ENCODE measurements at places on chromosomes 2 and 18.

DNA sequence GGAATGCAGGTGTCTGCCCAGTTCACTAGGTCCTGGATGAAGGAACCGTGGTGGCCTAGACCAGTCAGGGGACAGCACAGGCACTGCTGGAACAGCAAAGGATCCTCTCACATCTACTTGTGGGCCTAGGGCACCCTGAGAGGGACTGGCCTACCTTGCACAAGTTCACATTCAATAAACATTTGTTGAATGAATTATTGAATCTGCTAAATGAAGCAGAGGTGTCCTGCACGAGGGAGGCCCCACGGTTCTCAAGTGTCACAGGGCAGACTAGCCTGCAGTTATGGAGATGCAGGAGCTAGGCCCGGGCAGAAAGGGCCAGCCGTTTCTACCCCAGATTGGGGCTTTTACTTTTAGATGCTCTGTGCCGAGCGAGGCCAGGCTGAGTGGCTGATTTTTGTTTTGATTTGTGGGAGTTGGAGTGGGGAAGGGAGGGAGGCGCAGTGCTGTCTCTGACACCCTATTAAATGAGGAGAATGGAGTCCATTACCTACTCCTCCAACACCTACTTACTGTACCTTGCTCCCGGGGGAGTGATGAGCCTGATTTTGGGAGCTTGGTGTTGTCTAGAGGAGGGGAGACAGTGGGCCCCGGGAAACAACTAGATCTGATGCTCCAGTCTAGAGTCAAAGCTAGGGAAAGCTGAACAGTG, 18.4 kb downstream of the SH2D6 start:
- no peak for DNase-seq

GRCh38 chr2:241061275-241061674, 40.8 kb downstream of the MTERF4 start:
- no peak for DNase-seq

DNA sequence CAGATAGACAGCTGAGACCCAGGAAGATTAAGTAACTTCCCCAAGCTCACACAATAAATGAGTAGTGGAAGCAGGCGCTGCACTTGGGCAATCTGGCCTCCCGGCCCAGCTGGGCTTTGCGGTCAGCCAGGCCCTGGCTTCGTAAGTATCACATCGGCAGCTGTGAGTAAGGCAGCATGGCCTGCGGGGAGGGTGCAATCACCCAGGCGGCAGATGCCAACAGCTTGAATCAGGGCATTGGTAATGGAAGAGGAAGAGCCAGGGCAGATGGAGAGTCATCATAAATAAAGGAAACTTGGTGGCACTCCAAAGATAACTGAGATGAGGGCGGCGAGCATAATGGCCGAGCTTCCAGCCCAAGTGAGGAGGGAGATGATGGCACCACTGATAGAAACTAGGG, 217.9 kb upstream of the PID1 start:
- no peak for DNase-seq

- no peak for DNase-seq
Measured at GRCh38 chr18:36628435-36629137, 200.2 kb downstream of the TPGS2 start.

GRCh38 chr2:167844714-167845530, 402.5 kb downstream of the STK39 start:
- no peak for DNase-seq

DNA sequence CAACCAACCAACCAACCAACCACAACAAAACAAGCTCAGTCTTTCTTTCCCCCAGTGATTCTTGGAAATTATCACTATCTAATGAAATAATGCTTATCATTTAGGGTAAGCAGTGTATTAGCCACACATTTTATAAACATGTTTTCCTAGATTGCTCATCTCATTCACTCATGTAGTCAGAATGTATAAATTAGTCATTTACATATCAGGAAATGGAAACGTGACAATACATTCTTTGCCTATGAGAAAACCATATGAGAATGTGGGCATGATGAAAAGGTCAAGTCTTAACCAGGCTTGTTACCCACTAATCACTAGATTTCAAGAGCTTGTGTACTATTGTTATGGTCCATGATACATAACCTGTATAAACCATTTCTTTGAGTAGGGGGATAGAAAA, 1583.4 kb upstream of the PIK3C3 start:
- DNase-seq: no peak

DNA sequence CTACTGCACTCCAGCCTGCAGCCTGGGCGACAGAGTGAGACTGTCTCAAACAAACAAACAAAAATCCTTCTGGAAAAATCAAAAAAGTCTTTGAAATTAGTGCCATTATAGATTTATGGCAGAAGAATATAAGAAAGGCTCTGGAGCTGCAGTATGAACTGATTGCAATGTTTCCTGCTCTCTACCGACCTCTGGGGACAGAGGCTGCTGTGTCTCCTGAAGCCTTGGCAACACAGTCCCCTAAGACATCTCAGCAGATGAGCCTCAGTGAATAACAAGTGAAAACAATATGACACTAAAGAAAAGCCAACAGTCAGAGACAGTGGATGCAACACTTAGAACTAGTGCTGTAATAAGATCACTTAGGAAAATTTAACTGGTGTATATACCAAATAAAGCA, 494.9 kb upstream of the LRATD1 start:
- DNase-seq: no peak

GRCh38 chr2:86790676-86791572, at the start of gene CD8A:
Gene CD8A, minus strand, starts transcription at chr2:86790913. Its CDS starts 88 bp downstream, at chr2:86790825.
- no peak for DNase-seq

GRCh38 chr2:40558761-40559160, 106.9 kb upstream of the SLC8A1 start:
- DNase-seq: no peak

- no peak for DNase-seq
Measured at GRCh38 chr2:217539126-217539525, 463.7 kb downstream of the TNS1 start.

- no peak for DNase-seq
Measured at GRCh38 chr2:42495234-42495581, 1.4 kb upstream of the KCNG3 start.

DNA sequence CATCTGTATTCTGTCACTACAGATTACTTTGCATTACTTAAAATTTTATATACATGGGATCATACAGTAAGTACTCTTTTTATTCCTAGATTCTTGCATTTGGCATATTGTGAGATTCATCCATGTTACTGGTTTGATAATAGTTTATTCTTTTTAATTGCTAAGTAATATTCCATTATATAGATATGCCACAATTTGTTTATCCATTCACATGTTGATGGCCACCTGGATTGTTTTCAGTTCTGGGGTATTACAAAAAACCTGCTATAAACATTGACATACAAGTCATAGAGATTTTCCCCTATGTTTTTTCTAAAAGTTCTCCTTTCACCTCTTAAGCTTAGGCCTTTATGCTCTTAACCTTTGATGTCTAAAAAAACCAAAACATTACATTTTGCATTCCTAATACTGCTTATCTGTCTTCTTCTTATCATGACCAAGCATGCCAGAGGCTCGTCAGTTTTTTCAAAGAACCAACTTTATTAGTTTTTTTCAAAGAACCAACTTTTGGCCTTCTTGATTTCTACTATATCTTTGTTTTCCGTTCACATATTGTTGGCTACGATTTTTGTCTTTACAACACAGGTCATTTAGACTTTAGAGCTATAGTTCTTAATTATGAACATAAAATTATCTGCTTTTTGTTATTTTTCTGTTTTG, 86.9 kb downstream of the ATAD2B start:
- no peak for DNase-seq

GRCh38 chr2:38068234-38068633, 7.7 kb downstream of the CYP1B1 start:
- DNase-seq: peak; percentile 25

DNA sequence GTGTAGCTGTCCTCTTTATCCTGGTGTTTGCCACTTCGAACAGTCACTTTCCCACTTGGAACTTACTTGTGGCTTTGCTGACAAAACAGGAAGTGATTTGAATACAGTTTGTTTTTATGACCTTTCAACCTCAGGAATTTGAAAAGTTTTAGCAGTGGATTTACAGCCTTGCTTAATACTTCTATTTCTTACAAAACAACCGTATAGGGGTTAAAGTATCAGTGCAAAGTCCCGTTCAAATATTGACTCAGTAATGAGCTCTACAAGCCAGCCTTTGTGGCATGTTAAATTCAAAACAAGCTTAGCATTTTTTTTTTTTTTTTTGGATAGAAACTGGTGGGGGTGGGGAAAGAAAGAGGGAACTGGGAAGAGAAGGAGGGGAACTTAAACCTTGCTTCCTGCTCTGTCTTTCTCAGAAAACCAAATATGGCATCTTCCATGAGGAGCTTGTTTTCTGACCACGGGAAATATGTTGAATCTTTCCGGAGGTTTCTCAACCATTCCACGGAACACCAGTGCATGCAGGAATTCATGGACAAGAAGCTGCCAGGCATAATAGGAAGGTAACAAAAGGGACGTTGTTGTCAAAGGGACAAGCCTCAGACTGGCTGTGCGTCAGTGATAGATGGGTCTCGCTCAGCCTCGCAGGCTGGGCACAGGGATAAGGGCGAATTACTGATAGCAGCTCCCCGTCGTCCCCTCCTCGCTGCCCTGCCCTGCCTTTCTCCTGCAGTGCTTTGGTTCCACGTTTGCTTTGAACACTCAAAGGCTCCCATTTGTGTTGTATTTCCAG, at the start of gene HNMT:
Gene HNMT, plus strand, starts transcription at position 408 of the 793 bp plus-strand sequence. Its CDS starts 19 bp downstream, at position 427.
- peak; percentile 53 for DNase-seq

- DNase-seq: no peak
Measured at GRCh38 chr2:108293850-108294249, 5.2 kb downstream of the SULT1C2 start.

- DNase-seq: peak; percentile 56
Measured at GRCh38 chr2:201158111-201158929, 24.6 kb upstream of the CASP10 start.

DNA sequence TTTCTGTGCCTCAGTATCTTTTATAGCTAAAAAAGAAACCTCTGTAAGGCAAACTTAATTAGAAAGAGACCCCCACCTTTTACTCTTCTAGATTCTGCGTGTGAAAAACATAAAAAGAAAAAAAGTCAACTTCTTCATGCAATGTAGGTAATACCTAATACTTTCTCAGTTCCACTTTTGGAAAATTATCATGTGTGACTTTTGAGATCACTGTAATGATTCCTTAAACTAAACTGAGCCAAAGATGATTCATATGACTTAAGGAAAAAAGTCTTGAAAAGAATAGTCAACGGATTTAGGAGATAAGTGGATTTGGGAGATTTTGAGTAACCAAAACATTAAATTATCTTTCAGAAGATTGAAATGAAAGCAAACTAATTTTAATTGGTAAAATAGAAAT, 48.9 kb downstream of the PLEKHA3 start:
- no peak for DNase-seq

DNA sequence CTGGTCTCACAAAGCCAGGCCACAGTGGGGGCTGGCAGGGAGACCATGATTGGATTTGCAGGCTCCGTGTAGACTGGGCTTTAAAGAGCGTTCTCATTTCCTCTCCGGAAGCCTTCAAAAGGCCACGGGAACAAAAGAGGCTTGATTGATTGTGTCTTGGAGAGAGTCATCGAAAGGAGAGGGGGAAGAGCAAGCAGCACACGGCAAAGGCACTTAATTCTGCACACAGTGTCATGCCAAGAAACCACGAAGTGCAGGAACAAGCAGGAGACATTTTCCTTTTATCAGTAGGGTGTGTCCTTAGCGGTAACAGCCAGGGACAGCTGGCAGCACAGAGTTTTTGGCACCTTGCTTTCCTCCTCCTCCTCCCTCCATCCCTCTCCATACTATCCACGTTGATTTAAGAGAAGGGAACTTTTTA, 47.7 kb downstream of the GLI2 start:
- no peak for DNase-seq

DNA sequence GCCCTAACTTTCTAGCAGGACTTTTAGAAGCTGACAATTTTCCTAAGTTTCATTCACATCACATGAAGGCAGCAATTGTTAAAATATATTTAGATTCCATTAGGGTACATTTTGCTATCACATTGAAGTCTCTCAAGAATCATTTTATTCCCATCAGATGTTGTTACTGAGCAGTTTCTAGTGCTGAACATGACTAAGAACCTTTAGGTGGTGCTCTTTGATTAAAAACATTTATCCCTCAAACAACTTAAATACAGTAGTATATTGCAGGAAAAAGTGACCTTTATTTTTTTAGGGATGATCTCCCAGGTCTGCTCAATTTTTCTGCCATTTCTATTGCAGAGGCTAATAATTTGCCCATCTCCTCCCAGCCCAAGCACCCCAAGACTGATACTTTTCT, 22.9 kb upstream of the NARS1 start:
- DNase-seq: no peak

DNA sequence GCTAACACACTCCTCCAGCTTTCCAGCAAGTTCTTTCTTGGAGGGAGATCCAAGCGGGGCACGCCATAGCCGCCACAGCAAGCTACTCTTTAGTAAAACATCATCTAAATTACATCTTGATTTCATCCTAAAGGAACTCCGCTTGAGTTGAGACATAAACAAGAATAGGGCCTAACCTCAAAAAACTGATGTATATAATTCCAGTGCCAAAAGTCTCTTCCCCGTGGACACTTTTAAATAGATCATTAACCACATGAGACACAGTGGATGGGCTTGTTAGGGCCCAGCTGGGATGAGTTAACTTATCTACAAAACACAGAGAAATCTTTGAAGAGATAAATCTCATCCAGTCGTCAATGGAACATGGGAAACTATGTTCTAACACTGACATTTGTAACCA, 20.8 kb upstream of the MLPH start:
- DNase-seq: no peak

GRCh38 chr2:184302506-184302905, 295.8 kb upstream of the ZNF804A start:
- DNase-seq: no peak

DNA sequence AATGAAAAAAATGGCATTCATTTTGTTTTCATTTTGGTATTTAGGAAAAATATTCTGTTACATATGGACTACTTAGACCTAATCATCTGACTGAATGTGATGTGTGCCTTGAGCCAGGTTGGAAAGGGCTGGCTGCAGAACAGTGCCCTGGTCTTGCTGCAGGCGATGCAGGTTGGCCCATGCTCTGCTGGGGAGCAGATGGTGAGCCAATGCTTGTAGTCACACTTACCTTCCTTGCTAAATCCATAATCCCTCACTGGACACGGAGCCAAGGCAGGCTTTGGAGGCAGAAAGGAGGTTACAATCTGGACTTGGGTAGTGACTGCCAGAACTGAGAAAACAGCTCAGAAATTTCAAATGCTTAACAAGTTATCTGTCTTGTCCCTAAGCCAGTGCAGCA, 228.7 kb downstream of the ARHGAP15 start:
- peak; percentile 19 for DNase-seq

DNA sequence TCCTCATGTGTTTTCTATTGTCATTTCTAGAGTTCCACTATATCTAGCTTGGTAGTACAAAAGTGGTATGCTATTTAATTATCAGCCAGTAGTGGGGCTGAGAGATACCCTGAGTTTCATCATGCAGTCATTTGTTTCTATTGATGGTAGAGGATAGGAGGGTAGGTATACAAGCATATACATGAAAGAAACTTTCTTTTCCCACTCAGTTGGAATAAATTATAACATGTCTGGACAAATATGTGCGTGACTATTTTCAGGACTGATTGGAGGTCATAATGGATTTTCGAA, 633.2 kb downstream of the NRXN1 start:
- no peak for DNase-seq
